ENCODE measurements at places on chromosomes 6 and 20.

DNA sequence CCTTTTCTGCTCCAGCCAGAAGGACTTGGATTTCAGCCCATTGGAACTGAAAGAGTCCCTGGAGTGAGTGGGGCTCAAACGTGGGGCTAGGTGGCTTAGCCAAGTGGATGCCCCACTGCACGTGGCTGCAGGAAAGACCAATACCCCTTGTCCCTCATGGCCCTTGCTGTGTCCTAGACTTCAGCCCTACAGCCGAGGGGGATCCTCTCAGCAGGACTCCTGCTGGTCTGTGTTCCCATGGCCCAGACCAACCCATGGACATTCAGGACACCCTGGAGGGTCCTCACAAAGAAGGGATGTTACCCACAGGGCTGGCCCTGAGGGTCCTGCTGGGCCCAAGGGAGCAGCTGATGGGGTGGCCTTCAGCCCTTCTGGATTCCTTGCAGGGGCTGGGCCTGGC, 30.0 kb upstream of the PHACTR3 start:
- DNase-seq, result no peak

- no peak for DNase-seq
Observed at GRCh38 chr6:116385459-116385802, 14.7 kb downstream of the DSE start.

DNA sequence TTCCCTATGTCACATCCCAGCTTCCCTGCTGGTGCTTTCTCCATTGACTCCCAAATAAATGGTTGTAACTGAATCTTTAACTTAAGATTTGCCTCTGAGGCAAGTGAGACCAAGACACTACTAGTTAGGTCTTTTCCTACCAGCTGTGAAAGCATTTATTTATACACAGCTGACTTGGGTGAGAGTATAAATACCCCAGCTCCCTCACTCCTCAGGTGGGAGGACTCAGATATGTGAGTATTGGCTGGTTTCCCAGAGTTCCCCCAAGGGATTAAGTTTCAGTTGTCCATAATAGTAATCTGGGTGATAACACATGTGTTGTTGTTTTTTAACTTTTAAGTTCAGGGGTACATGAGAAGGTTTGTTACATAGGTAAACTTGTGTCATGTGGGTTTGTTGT, 49.8 kb downstream of the CFAP61 start:
- no peak for DNase-seq

DNA sequence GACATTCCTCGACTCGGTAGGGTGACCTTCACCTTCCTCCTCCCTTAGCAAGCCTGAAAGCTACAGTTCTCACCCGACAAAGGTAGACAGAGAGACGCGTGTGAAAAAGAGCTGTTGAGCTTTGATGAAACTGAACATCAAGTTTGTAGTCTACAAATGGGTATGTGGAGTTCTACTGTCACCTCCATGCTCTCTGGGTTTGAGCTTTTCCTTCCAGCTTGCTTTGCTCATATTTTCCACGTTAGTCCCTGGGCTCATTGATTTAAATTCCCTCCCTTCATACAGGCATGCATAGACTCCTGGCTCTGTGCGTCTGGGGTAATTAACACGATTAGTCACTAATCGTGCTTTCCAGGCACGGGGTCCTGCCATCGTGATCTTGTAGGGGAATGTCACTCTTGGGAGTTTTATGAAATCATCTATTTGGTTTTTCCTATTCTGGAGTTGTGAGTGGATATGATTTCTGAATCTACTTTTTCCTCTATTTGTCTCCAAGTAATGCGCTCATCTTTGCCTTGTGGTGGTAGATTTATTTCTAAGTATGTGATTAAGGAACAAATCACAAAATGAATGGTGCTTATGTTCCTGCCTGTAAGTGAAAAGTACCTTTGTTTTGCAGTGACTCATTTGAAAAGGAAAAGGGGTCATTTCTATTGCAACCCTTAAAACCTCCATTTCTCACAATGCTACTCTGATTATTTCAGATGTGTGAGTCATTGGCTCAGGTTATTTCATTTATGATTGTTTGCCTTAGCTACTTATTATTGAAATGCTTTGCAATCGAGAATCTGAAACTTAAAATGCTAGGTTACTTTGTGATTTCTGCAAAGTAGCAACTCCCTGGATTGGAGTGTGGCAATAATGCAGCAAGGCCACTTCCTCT, 154.6 kb downstream of the ZDHHC14 start:
- DNase-seq, result no peak

DNA sequence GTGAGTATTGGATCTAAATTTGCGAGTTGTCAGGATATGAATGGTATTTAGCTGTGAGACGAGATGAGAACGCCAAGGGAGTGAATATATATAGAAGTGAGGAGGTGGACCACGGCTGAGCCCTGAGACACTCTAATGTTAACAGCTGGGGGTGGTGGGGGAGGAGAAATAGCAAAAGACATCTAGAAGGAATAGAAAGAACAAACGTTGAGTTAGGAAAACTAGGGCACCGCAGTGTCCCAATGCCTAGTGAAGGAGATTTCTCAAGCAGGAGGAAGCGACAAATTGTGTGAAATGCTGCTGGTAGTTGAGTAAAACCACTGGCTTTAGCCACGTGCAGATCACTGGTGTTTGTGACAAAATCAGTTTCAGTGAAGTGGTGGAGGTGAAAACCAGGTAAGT, 56.9 kb downstream of the CD164 start:
- no peak for DNase-seq

DNA sequence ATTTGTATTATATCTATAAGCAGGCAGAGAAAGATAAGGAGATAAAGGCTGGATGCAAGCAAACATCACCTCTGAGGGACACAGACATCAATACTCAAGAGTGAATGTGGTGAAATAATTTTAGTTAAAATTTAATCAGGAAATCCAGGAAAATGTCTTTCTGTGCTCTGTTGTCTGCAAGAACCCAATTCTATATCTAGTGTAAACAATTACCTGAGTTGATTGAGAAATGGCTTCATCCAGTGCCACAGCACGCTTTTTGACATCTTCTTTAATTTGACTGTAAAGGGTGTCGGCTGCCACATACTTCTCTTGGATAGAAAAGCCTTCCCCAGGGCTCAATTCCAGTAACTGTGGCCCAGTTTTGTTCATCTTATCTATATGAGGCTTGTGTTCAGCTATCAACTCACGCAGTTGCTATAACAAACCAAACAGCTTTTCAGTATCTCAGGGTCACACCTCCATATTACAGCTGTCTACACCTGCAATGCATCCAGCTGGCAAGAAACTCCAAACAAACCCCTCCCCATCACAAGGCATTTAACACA, 131.6 kb downstream of the DST start:
- DNase-seq, result no peak

- no peak for DNase-seq
Observed at GRCh38 chr6:2872423-2873358, 30.4 kb downstream of the SERPINB9 start.

DNA sequence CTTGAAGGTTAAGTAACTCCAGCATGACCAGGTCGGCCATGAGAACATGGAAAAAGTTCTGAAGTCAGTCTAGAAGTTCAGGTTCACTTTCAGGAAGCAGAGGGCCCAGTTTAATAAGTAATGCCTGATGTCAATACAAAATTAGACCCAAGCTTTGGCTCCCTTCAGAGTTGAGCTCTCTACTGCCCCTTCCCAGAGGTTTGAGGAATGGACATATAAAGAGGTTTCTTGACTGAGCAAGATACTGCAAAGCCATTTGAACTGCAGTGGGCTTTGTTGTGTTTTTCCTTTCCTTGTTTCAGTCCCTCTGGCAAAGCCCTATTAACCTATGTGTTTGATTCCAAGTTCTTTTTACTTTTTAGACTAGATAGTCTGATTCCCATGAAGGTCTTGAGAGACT, 97.8 kb upstream of the PREP start:
- DNase-seq, result peak; percentile 43

DNA sequence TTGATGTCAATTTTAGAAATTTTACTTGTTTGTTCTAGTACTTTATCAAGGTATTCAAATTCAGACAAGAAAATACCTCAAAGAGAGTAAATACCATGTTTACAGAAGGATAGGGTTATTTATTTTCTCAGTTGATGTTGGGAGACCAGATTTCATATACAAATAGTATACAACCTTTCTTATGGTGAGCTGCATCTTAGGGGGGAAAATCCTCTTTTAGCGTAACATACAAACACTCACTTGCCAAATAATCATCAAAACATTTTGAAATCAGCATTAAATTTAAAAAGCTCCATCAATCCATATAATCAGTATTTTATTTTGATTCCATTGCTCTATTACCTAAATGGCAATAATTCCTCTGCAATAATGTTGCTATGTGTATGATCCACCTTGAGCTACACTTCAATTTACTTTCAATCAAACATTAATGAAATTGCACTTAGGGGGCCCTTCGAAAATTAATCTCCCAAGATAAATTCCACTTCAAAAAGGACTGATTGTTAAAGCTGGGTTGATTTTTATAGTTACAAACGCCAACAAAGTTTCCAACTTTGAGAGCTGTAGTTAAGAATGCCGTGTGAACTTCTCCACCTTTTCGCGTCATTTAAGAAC, 2.2 kb downstream of the NKX2-4 start:
- no peak for DNase-seq

DNA sequence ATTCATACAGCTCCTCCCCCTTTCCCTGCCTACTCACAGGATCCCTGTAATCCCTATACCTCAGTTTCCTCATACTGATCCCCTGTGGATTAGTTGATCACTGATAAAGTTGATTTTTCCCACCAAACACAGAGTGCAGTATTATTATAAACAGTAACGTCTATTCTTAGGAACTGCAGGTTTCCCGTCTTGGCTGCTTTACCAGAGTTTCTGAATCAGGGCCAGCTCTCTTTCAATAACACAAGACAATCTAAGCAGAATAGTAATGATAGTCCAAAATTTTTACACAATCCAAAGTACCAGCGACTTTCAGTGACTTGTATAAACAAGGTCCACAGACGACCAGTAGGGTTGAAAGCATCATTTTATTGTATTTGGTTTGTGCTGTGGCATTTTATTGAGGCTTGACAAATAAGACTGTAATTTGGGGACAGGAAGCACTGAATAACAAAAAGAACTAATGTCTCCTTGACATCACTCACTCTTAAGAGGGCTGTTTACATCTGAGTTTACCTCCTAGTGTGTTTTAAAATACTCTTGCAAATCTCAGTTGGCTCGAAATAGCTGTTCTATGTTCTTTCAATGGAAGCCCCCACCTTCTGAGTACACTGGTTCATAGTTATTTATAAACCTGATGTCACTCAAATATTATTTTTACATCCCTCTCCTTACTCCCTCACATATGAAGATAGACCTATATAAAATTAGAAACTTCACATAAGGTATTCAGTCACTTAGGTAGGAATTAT, 6.1 kb upstream of the JARID2 start:
- DNase-seq, result no peak

- no peak for DNase-seq
Observed at GRCh38 chr6:90715093-90715655, 128.3 kb upstream of the MAP3K7 start.

DNA sequence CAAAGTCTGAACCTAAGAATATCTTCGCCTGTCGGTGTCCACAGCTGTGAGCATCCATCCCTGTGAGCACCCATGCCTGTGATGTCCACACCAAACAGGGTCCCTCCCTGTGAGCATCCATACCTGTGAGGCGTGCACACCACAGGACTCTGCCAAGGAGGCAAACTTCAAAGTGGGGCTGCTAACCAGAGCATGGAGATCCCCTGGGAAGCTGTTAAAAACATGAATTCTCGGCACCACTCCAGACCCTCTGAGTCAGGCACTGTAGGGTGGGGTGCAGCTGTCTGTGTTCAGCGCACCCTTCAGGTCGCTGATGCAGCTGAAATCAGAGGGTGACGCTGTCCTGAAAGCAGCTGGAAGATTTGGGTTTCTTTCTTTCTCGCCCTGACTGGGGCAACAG, 85.4 kb upstream of the NXT1 start:
- no peak for DNase-seq

DNA sequence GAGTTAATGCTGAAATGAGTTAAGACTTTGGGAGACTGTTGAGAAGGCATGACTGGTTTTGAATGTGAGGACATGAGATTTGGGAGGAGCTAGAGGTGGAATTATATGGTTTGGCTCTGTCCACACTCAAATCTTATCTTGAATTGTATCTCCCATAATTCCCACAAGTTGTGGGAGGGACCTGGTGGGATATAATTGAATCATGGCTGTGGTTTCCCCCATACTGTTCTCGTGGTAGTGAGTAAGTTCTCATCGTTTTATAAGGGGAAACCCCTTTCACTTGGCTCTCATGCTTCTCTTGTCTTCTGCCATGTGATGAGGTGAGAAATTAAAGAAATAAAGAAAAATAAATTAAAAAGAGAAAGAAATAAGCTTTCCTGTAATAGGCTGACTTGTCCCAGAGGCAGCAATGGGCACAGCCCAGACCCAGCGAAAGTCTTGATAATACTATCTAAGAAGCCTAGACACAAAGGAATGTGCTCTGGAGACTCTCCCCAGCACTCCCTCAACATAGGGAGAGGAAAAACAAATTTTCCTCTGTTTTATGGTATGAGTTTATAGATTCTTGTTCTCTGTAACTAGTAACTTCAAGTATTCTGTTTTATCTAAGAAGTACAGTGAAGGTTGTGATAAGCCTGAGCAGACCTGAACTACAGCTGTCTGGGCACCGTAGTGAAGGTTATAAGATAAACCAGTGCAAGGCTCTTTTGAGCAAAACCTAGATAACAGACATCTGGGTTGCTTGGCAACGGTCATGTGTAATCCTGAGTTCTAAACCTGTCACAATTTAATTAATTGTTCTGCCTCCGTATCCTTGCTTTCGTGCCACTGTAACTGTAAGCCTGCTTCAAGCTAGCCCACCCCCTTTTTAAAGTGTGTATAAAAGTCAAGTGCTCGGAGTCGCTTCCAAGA, 88.9 kb upstream of the ECI2 start:
- no peak for DNase-seq

- no peak for DNase-seq
Observed at GRCh38 chr6:3137057-3137777, 18.7 kb downstream of the BPHL start.

GRCh38 chr6:46688117-46688965, 656 bp downstream of the TDRD6 start:
- DNase-seq, result peak; percentile 18

DNA sequence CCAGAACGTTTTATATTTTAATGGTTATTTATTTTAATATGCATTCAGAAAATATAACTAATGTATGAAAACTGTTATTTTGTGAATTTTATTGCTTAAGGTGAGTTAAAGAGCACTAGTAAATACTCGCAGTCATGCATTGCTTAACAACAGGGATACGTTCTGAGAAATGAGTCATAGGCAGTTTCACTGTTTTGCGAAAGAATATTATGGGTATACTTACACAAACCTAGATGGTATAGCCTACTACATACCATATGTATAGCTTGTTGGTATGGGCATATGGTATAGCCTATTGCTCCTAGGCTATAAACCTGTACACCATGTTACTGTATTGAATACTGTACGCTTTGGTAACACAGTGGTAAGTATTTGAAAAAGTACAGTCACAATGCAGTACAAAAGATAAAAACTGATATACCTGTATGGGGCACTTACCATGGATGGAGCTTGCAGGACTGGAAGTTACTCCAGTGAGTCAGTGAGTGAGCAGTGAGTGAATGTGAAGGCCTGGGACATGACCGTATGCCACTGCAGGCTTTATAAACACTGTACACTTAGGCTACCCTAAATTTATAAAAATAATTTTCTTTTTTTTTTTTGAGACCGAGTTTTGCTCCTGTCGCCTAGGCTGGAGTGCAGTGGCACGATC, 38.5 kb downstream of the ARFGEF2 start:
- no peak for DNase-seq
